ENCODE measurements at places on chromosomes 16 and 17.
A peak's percentile ranks its signal among the peaks of the same experiment; 100 is the strongest.

DNA sequence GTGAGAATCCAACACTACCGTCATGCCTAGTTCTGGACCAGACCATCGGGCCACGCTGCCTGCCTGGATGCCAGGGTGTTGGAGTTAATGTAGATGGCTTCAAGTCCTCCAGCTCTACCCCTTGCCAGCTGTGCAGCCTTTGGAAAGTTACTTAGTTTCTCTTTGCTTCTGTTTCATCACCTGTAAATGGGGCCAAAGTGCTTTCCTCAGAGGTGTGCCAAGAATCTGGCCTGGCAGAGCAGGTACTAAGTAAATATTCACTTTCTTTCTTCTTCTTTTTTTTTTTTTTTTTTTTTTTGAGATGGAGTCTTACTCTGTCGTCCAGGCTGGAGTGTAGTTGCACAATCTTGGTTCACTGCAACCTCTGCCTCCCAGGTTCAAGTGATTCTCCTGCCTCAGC, 159.5 kb upstream of the RPL38 start:
- DNase-seq = no peak

DNA sequence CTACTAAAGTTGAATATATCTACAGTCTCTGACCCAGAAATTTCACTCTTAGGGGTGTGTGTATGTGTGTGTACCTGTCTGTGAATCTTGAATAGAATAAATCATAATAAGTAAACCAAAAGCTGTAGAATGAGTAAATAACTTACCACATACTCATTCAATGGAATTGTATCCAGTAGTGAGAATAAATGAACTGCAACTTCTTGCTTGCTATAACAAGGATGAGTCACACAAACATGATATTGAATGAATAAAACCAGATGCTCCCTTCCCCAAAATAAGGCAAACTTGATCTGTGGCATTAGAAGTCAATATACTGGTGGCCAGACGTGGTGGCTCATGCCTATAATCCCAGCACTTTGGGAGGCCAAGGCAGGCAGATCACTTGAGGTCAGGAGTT, 259.8 kb upstream of the MON1B start:
- DNase-seq = no peak

GRCh38 chr17:33871720-33872540, 383.2 kb upstream of the CCL2 start:
- DNase-seq = no peak

DNA sequence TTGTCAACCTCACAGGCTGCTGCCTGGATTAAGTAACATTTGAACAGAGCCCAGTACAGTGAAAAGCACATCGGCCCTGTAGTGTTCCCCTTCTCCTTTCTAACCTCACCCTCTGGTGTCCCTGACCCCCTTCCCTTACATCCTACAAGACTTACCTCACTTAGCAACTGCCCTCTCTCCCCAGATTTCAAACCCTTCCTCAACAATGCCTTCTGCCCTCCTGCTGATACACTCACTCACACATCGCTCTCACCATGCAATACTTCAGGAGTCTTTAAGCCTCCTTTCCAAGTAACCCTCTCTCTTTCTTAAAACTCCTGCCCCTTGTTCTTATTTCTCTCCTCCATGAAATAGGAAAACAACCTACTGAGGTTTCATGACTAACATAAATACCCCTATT, 17.8 kb downstream of the ZZEF1 start:
- no peak for DNase-seq

DNA sequence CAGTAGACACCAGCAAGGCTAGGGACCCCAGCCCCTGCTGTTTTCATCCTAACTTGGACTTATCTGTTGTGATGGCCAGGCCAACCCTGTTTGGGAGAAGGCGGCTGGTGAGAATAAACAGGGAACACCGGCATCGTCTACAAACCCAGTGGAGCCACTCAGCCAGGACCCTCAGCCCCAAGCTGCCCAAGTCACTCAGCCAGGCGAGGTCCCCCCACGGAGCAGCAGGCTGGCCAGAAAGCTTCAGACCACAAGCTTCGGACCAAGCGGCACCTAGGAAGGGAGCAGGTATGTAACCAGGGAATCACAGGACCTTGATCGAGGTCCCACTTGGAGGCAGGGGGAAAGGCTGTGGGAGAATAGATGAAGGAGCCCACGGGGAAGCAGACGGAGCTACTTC, 23.4 kb downstream of the RBFOX3 start:
- no peak for DNase-seq

DNA sequence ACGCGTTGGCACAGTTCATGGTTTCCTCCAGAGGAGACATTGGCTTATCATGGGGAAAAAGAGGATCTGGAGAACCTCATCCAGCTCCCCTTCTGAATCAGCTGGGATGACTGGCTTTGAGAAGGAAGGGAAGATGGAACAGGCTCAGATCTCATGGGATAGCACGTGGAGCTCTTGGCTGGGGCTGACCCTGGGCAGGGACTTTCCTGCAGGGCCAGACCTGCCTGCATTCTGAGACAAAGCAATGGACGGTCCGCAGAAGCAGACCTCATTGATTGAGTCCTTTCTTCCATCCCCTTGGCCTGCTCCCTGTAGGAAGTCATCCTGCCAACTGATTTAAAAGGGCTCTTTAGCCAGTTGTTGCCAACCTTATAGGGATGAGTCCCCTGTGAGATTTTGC, 26.2 kb downstream of the PLCD3 start:
- no peak for DNase-seq

- DNase-seq = no peak
Observed at GRCh38 chr17:9371019-9371418, 204.6 kb downstream of the STX8 start.

- peak; percentile 65 for DNase-seq
Observed at GRCh38 chr16:17470908-17471718, at the start of gene XYLT1. Gene XYLT1 (minus strand): TSS chr16:17470960. CDS start chr16:17470796, 164 bp downstream.

GRCh38 chr16:1357906-1358566, 6.3 kb downstream of the GNPTG start:
- no peak for DNase-seq

DNA sequence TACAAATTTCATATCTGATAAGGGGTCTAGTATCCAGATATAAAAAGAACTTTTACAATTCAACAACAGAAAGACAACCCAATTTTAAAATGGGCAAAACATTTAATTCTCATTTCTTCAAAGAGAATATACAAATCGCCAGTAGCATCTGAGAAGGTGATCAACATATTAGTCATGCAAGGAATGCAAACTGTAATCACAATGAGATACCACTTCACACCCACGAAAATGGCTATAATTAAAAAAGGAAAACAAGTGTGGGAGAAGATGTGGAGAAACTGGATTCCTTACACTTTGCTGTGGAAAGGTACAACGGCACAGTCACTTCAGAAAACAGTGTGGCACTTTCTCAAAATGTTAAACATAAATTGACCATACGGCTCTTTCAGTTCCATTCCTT, 168.2 kb downstream of the VPS53 start:
- DNase-seq = no peak

Data from stimulated activated CD4-positive, alpha-beta T cell treated with anti-CD3 and anti-CD28 coated beads, Interleukin-4, amount 100 ng/mL, for 1 hour (primary cell).